WERI-Rb-1 (cell line): ENCODE measurements at places on chromosomes 1 and 21.

DNA sequence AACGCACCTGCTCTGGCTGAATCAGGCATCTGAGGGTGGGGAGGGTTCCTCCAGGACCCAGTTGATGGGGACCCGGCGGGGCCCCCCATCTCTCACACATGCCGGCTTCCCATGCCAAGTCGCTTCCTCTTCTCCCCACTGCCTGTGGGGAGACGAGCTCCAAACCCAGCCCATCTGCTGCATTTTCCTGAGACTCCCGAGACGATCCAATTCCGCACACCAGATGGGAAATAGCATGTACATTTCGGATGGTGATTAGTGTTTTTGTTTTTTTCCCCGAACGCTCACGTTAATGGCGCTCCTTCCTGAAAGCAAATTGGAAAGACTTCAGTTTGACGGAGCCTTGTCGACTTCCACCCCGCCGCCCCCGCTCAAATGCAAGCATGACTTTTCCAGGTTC is 13.2 kb upstream of the GRIK3 start:
- DNase-seq, result no peak

- DNase-seq, result no peak
Measured at GRCh38 chr1:114330451-114330983, 176.8 kb upstream of the SYT6 start.

DNA sequence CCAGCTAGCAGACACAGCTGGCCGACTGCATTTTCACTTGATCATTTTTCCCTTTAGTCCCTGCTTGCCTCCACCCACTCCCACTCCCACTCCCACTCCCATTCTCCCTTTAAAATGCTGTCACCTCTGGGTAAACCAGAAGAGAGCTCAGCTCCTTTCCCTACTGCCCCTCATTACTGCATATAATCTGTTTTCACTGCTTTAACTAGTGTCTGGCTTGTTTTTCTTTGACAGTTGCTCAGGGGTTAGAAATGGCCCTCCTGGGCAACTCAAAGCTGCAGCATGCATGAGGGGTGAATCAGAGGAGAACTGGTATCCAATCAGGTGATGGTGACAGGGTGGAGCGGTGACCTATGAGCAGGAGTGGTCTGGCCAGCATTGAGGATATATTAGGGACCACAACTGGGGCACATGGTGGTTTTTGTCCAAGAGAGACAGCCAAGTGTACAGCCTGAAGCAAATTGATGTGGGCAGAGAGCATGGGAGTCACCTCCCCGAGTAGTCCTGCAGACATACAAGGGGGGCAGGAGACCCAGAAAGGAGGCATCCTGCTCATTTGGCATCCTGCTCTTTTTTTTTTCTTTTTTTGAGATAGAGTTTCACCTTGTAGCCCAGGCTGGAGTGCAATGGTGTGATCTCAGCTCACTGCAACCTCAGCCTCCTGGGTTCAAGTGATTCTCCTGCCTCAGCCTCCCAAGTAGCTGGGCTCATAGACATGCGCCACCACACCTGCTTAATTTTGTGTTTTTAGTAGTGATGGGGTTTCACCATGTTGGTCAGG is 42.6 kb upstream of the SRSF10 start:
- no peak for DNase-seq

- peak; percentile 75 for DNase-seq
Measured at GRCh38 chr1:224641030-224641429, 24.9 kb downstream of the CNIH3 start.

GRCh38 chr1:57424231-57425027 is 569 bp upstream of the DAB1 start:
- peak; percentile 66 for DNase-seq

DNA sequence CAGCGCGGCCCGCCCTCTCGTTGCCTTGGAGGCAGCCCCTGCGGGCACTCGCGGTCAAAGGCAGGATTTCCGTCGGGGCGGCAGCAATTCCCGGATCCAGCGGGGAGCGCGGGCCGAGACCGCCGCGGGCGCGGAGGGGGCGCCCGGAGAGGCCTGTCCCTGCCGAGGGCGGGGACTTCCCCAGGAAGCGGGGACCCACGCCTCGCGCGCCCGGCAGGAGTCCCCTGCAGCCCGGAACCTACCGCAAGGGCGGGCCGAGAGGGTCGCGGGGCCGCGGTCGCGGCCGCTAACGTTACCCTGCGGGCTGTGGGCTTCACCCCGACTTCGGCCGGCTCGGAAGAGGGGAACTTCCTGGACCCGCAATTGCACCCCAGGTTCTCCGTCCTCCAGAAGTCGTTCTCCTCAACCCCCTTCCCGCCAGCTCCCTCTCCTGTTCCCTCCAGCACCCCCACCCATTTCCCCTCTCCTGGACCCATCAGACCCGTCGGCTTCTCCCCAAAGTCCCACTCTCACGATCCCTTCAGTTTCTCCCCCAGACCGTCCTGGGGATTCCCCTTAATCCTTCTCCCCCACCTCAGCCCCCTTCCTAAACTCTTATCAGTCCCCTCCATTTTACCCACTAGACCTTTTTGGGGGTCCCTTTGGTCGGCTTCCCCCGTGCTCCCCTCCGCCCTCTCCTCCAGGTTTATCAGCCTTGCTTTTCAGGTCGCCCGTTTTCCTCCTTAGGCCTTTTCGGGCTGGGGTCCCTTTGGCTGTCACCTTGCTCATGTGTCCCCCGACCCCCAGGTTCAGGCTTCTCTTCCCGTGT is 604 bp downstream of the FGR start:
- no peak for DNase-seq

DNA sequence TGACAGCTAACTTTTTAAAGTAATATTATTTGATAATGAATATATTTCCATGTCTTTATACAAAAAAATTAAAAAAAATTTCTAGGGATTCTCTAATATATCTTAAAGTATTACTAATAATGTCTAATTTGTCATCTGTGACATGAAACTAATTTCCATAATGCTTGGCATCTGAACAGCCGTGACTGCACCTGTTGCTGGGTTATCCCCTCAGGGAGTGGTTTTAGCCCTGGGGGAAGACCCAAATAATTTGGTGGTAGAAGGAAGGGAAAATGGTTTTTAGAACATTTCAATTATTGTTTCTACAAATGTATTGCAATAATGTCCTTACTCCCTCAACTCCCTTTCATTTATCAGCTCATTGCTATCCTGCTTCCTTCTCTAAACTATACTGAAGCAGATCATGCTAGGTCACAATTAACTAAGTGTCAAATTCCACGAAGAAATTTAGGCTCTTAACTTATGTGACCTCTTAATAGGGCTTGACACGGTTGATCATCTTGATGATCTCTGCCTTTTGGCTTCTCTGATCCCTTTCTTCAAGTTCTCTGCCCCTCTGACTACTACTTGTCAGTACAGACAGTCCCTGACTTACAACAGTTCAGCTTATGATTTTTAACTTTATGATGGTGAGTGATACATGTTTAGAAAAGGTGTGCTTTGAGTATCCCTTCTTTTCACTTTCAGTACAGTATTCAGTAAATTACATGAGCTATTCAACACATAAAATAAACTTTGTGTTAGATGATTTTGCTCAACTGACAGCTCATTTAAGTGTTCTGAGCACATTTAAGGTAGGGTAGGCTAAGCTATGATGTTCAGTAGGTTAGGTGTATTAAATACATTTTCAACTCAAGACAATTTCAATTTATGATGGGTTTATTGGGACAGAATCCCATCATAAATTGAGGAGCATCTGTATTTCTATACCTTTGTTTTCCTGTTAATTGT is 26.4 kb upstream of the DPH5 start:
- DNase-seq, result no peak

DNA sequence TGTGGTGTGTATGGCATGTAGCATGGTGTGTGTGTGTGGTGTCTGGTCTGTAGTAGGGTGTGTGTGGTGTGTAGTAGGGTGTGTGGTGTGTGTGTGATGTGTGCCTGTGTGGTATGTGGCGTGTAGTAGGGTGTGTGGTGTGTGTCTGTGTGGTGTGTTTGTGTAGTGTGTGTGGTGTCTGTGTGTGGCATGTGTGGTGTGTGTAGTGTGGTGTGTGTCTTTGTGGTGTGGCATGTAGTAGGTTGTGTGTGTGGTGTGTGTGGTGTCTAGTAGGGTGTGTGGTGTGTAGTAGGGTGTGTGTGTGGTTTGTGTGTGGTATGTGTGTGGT is 85.5 kb downstream of the SYT2 start:
- DNase-seq, result no peak

GRCh38 chr1:100622506-100622905 is 84.6 kb downstream of the GPR88 start:
- DNase-seq, result no peak

DNA sequence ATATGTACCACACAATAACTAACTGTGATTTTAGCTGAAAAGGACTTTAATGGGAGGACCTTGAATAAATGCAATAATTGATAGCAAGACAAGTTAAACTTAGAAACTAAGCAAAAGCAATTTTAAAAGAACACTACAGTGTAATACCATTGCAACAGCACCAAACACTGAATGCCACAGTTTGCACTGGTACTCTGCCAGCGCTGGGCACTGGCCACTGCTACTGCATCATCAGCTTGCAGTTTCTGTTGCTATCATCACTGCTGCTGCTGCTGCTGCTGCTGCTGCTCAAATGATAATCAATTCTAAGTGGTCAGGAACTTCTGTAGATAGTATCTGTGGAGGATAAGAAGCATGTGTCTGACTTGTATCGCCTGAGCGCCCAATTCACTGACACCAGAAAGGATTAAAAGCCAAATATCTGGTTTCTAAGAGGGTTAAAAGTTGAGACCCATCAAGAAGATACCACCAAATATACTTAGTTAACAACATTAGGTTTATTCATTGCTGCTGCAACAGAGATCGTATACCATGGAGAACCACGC is 306.9 kb downstream of the LRRC40 start:
- peak; percentile 11 for DNase-seq

DNA sequence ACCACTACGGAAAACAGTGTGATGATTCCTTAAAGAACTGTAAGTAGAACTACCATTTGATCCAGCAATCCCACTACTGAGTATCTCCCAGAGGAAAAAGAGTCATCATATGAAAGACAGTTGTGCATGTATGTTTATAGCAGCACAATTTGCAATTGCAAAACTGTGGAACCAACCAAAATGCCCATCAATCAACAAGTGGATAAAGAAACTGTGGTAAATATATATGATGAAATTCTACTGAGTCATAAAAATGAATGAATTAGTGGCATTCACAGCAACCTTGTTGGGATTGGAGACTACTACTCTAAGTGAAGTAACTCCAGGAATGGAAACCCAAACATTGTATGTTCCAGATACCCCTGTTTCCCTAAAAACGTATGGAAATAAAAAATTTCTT is 337.0 kb upstream of the PTBP2 start:
- DNase-seq, result no peak

DNA sequence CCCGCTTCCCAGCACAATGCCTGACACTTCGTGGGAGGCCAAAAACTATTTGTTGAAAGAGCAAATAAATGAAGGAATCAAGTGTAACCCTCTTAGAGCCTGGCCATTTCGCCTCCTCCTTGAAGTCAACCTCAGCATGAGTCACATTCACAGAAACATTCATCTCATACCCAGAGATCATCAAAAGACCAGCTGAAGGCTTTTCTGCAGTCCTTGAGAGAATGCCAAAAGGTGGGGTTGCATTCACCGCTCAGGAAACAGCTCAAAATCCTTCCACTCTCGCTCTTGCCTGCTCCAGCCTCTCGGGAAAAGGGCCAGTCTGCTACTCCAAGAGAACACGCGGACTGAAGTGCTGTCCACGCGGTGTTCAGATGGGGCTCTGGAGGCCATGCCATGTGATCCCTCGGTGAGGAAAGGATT is 90.0 kb downstream of the VWA5B1 start:
- DNase-seq, result no peak

DNA sequence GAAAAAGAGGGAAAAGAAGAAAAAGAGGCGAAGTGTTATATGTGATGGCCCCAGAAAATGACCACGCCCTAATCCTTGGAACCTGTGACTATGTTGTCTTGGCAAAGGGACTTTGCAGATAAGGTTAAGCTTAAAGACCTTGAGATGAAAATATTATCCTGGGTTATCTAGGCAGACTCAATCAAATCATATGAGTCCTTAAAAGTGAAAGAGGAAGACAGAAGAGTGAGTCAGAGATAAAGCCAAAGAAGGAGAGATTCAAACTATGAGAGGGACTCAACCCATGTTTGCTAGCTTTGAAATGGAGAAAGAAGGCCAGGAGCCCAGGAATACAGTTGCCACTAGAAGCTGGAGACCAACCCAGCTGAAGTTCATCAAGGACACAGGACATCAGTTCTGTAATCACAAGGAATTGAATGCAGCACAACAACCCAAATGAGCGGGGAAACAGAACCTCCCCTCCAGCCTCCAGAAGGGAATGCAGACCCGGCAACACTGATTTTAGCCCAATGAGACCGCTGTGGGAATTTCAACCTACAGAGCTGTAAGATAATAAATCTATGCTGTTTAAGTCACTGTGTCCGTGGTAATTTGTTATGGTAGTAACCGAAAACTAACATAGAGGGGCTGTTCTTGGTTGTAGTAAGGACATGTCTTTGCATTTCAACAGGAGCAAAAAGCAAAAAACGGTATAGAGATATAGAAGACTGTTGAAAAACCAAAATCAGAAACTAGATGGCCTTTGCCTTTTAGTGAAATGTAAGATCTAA is 4.2 kb upstream of the RGS8 start:
- no peak for DNase-seq
